COR-L47 (cell line): ENCODE measurements at places on chromosomes 5 and 9.

GRCh38 chr5:151475388-151475787 lies 28.0 kb downstream of the SLC36A1 start:
- no peak for DNase-seq

- DNase-seq: no peak
These were observed 149.7 kb downstream of the ESM1 start for GRCh38 chr5:54835647-54836046.

GRCh38 chr5:108545301-108545700 lies 163.4 kb upstream of the FBXL17 start:
- no peak for DNase-seq

GRCh38 chr9:71355884-71356283 lies 234.5 kb upstream of the TRPM3 start:
- DNase-seq: peak; percentile 58

DNA sequence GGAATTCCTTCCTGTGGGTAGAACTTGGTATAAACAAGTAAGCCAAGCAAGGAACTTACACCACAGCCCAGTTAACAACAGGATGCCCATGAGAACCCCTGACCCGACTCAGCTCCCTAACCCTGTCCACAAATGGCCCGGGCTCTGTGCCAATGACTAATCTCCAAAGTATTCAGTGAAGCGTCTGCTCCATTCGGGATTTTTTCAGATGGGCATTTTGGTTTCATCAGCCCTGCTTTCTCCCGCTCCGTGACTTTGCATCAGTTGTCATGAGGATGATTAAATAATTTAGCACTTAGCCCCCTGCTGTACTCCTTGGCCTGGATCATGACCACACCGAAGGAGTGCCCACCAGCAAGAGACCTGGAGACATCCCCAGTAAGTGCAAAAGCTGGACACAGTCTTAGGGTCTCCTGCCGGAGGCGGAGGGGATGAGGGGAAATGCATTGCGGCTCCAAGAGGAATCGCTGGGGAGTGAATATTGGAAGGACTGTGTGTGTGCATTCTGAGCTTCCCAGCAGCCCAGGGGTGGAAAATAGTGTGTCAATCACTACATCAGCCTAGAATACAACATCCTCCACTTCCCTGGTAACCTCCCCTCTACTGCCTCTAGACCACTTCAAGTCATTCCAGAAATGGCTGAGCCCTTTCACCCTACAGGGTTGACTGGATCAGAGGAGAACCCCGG lies 41.4 kb upstream of the DNAH5 start:
- DNase-seq: no peak

DNA sequence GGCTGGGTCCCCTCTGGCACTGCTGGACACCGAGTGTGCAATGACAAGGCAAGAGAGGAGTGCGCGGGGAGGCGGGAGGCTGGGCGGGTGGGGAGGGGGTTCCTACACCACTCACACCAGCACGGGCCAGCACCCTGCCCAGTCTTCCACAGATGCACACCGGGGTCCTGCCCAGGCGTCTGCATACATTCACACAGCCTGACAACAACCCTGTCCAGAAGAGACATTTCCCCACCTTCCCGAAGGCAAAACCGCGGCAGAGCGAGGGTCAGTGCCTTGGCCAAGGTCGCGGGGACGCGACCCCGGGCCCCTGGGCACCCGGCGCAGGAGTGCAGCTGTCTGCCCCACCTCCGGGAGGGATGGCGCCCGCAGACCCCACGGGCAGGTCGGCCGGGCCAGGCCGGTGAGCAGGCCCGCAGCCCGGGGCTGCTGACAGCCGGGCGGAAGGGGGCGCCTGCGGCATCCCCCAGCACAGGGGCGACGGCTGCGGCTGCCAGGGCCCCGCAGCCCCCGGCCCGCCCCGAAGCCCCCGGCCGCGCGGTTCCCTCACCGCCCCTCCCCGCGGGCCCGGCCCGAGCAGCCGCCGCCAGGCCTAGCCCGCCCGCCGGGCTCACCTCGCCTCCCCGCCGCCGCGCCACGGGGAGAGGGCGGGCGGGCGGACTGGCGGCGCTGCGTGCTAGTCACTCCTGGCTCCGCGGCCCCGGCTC lies 496 bp downstream of the MAPK9 start:
- peak; percentile 54 for DNase-seq

DNA sequence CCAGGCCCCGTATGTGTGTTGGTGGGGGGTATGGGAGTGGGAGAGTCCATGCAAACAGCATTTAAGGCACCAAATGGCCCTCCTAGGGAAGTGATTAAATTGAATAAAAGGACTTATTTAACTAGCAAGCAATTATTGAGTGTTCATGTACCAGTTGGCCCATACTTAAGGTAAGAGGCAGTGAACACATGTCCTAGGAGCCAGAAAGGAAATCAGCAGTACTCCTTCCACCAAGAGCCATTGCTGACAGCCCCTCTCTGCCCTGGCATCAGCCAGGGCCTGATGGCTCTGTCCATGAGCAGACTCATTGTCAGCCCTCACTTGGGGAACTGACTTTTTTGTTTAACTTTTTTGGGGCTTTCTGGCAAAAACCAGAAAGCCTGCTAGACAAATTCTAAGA lies 10.4 kb upstream of the SHROOM1 start:
- peak; percentile 24 for DNase-seq
